ENCODE measurements at places on chromosomes 16 and 17.

GRCh38 chr16:71327720-71328119 is 30.8 kb upstream of the CALB2 start:
- DNase-seq = no peak

DNA sequence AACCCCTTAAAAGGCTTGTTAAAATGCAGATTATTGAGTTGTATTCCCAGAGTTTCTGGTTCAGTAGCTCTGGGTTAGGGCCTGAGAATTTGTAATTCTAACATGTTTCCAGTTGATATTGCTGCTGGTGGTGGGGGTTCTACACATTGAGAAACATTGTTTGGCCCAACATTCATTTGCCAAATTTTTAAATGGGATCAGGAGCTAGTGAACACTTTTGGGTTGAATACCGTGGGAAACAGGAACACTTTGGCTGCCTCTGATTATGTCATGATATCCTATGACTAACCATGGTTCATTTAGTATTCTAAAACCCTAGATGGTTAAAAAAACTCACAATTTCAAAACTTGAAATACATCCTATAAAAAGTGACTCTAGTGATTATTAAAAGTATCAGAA is 89.3 kb downstream of the RPGRIP1L start:
- no peak for DNase-seq

- DNase-seq = no peak
Observed at GRCh38 chr16:57997528-57998265, 2.8 kb downstream of the ZNF319 start.

DNA sequence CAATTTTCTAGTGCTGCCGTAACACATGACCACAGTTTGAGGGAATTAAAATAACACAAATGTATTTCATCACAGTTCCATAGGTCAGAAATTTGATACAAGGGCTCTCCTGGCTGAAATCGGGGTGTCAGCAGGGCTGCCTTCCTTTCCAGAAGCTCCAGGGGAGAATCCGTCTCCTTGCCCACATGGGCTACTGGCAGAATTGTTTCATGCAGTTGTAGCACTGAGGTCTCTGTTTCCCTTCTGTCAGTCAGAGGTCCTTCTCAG is 20.5 kb downstream of the EIF4A3 start:
- DNase-seq = no peak

- DNase-seq = peak; percentile 69
Observed at GRCh38 chr16:85296859-85297660, 184.8 kb upstream of the CIBAR2 start.

GRCh38 chr17:33263396-33263795 is 29.7 kb downstream of the ASIC2 start:
- no peak for DNase-seq
